Activated naive CD4-positive, alpha-beta T cell treated with anti-CD3 and anti-CD28 coated beads, Interleukin-2, amount 50 U/mL, for 16 hours (primary cell): ENCODE measurements at places on chromosomes 11 and 22.
A peak's percentile ranks its signal among the peaks of the same experiment; 100 is the strongest.

- DNase-seq, result no peak
Measured at GRCh38 chr11:131998020-131998419, 627.6 kb downstream of the NTM start.

DNA sequence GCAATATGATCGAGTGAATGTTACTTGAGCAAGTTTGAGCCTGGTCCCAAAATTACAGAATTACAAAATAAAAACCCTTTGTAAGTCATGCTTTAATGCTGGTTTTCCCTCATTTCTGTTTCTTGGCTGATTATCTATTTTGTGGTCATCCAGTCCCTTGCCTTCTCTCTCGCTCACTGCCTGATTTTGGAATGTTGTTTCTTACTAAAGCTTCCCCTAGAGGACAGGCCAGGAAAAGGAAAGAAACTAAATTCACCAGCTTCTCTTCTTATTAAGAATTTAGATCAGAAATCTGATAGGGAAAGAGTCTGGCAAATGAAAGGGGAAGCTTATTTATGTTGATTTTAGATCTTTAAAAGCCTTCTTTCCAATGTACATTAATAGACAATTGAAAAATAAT is 16.6 kb upstream of the BDNF start:
- DNase-seq, result no peak

DNA sequence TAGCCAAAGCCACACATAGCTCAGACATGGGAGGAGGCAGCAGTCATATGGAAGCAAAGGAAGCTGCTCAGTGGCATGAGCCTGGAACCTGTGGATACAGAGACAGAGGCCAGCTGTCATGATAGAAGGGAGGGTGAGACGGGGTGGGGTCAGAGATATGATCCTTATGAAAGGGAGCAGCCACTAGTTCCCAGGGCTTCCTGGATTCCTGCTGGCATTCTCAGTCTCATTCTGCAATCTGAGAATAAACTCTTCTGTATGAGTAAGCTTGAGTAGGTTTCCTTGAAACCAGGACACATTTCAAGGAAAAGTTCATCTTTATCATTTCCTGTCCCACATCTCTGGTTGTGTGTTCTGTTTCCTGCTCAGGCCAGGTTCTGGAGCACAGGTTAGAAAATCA is 220.2 kb upstream of the SNX19 start:
- DNase-seq, result no peak

- no peak for DNase-seq
Measured at GRCh38 chr11:103709371-103709770, 327.1 kb upstream of the DDI1 start.

GRCh38 chr11:135075740-135076139 is 663.7 kb upstream of the B3GAT1 start:
- peak; percentile 54 for DNase-seq

GRCh38 chr11:7548659-7549274 is 35.0 kb downstream of the PPFIBP2 start:
- no peak for DNase-seq

GRCh38 chr22:31676700-31677099 is 14.7 kb upstream of the PISD start:
- peak; percentile 93 for DNase-seq

- no peak for DNase-seq
Measured at GRCh38 chr11:75592715-75593114, 30.7 kb downstream of the SERPINH1 start.

- peak; percentile 61 for DNase-seq
Measured at GRCh38 chr11:123707606-123708205, 33.8 kb downstream of the ZNF202 start.

- no peak for DNase-seq
Measured at GRCh38 chr22:37309211-37310074, 27.1 kb downstream of the CYTH4 start.

DNA sequence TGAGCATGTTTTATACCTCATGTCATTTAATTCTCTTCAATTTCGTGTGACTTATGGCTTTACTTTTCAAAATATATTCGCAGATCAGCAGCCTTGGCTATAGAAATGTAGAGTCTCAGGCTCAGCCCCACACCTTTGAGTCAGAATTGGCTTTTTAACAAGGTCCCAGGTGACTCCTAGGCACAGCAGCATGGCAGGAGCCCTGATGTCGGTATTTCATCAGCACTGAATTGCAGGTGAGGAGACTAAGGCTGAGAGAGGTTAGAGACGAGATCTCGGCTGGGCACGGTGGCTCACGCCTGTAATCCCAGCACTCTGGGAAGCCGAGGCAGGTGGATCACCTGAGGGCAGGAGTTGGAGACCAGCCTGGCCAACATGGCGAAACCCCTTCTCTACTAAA is 196.9 kb upstream of the SEZ6L start:
- DNase-seq, result no peak

DNA sequence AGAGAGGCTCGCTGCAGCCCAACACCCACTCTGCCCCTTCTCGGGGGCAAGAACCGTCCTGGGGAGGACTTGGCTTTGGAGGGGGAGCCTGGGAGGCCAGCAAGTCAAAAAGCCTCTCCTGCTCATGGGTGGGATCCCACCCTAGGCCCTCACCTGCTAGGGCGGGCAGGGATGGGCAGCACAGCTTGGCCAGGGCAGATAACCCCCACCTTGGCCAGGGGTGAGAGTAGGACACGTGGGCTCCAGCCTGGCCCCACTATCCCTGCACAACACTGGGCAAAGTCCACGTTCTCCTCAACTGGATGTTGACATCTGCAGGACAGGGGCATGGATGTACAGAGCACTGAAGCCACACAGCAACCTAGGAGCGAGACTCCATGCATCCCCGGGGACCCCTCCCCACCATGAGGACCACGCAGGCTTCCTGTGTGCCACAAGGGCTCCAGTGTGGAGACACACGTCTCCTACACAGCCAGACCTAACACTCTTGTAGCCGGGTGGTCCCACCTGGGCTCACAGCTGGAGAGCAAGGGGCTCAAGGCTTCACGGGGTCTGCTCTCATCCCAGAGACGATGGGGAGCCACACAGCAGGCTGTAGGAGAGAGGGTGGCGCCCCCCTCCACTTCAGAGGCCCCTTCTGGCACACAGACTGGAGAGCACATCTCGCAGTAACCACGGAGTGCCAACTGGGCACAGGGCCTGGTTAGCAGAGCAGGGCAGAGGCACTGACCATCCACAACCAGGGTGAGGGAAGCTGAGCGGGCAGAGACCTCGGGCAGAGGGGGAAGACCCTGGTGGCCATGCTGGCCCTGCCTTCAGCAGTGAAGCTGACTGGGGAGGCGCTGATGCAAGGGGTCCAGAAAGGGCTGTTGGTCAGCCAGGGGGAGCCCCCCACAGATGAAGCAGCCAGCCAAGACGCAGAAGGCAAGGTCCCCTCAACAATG is 171.1 kb downstream of the CRYBB2 start:
- DNase-seq, result no peak

DNA sequence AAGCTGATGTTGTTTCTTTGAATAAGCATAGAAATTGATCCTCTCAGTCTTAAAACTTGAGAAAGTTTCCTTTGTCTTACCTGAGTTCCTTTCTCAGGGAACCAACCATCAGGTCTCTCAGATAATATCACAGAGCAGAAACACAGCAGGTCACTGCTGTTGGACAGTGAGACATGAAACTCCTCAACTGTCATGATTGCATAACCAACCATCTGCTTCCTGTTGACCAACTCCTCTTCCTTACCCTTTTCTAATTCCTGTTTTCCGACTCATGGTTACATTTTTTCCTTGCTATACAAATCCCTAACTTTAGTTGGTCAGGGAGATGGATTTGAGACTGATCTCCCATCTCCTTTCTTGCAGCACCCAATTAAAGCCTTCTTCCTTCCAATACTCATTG is 845.3 kb downstream of the FAM181B start:
- DNase-seq, result no peak

GRCh38 chr11:117421476-117421875 is 93.8 kb downstream of the CEP164 start:
- no peak for DNase-seq

- no peak for DNase-seq
Measured at GRCh38 chr22:50049299-50050195, 8.6 kb downstream of the TTLL8 start.

DNA sequence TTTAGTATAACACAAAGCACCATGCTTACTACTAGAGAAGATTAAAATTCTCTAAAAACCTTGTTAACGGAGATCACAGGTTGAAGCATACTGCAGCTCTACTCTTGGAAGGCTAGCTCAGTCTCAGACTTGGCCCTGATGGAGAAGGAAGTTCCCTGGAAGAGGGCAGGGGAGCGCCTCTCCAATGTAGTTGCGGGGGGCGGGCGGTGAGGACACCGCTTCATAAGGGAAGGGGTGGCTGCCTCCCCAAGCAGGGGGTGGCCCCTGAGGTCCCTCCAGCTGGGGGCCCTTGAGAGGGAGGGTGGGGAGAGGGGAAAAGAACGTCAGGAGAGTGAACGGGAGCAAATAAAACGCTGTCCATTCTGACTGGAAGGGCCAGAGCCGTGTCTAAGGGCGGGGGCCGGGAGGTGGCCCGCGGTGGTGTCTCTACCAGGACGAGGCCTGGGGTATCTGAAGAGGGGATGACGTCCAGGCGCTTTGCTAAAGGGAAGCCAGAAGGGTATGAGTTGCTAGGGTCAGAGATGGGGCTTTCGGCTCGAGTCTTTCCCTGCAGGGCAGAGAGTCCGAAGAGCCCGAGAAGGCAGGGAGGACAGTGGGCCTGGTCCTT is 553 bp upstream of the USP47 start:
- DNase-seq, result peak; percentile 30

DNA sequence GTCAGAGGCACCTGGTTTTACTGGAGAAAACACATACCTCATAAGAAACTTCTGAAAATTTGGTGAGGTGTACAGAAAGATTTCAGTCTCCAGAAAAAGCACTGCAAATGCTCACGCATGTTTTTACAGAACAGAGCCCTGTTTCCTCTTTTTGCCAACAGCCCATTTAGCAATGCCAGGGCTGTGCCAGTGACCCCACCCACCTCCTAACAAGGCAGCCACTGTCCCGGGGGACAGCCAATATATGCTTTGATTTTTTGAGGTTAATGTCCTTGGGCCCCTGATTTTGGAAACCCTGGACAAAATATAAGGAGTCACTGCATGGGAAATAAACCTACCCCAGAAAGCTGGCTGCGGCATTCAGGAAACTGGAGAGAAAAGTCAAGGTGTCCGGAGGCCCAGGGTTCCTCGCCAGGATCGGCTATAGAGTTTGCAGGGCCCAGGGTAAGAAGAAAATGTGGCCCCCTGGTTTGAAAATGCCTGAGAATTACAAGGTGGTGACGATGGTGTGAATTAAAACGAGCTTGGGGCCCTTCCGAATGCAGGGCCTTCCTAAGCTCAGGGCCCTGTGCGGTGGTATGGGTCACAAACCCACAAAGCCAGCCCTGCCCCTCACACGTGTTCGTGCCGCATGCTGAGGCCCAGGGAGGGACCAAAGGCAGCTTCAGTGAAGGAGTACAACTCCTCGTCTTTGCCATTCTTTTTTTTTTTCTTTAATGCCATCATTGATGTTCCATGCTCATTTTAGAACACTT is 71.1 kb upstream of the WNT7B start:
- DNase-seq, result no peak

GRCh38 chr22:19884161-19884953 is 29.7 kb upstream of the GNB1L start:
- DNase-seq, result no peak

DNA sequence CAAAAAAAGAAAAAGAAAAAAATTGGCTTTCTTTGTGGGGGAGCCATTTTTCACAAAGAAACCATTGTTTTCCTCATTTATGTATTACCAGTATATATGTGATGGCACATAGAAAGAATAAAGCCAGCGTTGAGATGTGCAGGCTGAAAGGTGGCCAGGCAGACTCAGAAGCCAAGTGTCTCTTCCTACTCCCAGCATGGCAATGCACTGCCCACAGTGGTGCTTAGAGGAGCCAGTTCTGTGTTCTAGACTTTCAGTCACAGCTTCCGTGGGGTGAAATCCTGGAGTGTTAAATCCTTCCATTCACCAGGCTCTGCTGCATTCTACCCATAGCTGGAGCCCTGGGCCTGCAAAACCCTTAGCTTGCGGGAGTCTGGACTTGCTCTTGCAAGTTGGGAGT is 18.9 kb downstream of the SNAP29 start:
- DNase-seq, result no peak

- no peak for DNase-seq
Measured at GRCh38 chr22:41596776-41597634, 7.4 kb upstream of the PMM1 start.
